ENCODE measurements at places on chromosomes 7 and 10.
A peak's percentile ranks its signal among the peaks of the same experiment; 100 is the strongest.

DNA sequence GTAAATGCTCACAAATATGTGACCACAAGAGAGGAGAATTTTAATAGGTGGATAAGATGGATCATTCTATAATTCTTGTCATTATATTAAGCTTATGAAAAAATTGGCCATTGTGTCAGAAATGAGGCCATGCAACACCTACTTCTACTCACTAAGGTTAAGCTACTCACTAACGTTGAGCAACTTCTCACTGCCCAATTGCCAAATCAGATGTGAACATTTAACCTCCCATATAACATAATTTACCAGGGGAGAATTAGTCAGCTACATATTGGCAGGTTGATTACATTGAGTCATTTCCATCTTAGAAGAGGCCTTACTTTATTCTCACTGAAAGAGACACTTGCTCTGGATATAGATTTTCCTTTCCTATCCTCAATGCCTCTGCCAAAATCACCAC is 211.2 kb upstream of the DGKB start:
- DNase-seq = peak; percentile 62

DNA sequence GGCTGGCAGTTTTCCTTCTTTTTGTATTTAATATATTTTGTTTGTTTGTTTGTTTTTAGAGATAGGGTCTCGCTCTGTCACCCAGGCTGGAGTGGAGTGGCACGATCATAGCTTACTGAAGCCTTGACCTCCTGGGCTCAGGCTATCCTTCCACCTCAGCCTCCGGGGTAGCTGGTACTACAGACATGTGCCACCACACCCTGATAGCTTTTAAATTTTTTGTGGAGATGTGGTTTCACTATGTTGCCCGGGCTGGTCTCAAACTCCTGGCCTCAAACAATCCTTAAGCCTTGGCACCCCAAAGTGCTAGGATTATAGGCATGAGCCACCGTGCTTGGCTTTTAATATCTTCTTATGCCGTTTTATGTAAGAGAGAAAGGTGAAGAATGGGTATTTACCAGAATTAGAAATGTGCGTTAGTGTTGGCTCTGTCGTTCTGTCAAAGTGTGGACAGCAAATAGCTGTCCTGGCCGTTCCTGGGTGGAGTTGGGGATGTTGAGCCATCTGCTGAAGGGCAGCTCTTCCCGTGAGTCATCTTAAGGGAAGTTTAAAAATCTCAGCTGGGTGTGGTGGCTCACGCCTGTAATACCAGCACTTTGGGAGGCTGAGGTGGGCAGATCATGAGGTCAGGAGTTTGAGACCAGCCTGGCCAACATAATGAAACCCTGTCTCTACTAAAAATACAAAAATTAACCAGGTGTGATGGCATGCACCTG is 14.8 kb downstream of the OGDH start:
- DNase-seq = peak; percentile 72

- DNase-seq = no peak
These were observed 106.4 kb upstream of the DNAJB12 start for GRCh38 chr10:72461085-72461484.

GRCh38 chr7:32102432-32102873 is 32.2 kb upstream of the PDE1C start:
- no peak for DNase-seq

DNA sequence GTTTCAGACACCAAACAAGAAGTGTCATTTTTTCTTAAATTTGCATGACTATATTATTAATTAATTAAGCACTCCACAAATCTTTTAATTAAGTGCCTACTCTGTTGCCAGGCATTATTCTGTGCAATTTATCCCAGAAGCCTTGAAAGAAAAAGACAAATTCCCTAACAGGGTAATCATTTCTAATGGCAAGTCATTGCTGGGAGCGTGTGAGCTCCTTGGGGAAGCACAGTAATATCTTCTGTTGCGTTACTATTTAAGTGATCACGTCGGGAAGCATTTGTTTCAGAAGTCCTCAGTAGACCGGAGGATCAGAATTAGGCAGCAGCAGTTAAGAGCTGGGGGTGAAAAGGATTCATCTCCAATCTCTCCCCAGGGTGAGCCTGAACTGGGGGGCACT is 276.8 kb upstream of the RNF32 start:
- DNase-seq = no peak

- peak; percentile 9 for DNase-seq
These were observed 480.9 kb downstream of the ETV1 start for GRCh38 chr7:13508586-13508985.

GRCh38 chr10:13597909-13598308 is 11.1 kb downstream of the PRPF18 start:
- DNase-seq = no peak

- DNase-seq = no peak
These were observed 146.0 kb downstream of the VTI1A start for GRCh38 chr10:112593023-112593422.

DNA sequence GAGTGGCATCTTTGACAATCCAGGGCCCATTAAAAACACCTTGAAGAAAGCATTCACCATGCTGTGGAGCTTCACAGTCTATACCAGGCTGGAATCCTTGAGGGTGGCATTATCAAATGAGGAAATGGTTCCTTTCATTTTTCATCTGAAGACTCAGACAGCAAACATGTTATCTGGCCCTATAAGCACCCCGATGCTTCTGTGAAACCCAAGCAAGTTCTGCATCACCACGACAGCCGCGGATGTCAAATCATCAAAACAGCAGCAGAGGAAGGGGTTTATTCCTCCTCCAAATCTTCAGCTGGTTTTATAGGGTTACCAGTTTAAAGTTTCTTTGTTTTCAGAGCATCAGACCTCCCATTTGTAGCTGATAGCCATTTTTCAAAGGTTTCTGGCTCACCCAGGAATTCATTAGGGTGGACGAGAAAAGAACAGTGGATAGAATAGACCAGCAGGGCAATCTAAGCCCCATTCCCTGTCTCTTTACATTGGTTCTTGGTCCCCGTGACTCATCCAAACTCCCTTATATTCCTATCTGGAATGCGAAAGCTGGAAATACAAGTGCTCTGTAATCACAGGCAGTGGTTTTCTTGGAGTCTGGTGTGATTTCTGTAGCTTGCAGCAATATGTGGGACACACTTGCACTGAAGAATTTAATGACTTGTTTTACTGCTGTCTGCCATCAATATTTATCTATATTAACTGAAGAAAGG is 217.9 kb downstream of the SKAP2 start:
- DNase-seq = no peak

- DNase-seq = peak; percentile 2
These were observed 735.6 kb downstream of the XPNPEP1 start for GRCh38 chr10:109187677-109188076.

GRCh38 chr10:63744060-63744941 is 223.1 kb downstream of the REEP3 start:
- peak; percentile 90 for DNase-seq

- peak; percentile 87 for DNase-seq
These were observed 32.0 kb downstream of the SND1 start for GRCh38 chr7:127683776-127684681.

DNA sequence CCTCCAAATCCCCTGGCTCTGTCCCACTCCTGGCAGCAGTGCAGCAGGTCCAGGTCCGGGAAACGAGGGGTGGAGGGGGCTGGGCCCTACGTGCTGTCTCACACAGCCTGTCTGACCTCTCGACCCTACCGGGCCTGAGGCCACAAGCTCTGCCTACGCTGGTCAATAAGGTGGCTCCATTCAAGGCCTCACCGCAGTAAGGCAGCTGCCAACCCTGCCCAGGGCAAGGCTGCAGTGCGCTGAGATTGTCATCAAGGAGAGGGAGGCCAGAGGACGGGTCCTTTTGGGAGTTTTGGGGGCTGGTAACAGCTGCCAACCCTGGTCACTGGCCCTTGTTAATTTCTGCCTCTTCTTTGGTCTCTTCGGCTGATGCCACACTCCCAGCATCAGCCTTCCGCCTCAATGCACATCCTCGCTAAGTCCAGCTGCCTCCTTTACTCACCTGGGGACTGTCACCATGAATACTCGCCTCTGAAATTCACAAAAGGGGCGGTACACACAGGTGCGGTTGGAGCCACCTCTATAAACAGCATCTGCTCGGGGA is 3.5 kb downstream of the EPO start:
- DNase-seq = no peak

- peak; percentile 34 for DNase-seq
These were observed 489.6 kb downstream of the TNS3 start for GRCh38 chr7:47092336-47092735.

DNA sequence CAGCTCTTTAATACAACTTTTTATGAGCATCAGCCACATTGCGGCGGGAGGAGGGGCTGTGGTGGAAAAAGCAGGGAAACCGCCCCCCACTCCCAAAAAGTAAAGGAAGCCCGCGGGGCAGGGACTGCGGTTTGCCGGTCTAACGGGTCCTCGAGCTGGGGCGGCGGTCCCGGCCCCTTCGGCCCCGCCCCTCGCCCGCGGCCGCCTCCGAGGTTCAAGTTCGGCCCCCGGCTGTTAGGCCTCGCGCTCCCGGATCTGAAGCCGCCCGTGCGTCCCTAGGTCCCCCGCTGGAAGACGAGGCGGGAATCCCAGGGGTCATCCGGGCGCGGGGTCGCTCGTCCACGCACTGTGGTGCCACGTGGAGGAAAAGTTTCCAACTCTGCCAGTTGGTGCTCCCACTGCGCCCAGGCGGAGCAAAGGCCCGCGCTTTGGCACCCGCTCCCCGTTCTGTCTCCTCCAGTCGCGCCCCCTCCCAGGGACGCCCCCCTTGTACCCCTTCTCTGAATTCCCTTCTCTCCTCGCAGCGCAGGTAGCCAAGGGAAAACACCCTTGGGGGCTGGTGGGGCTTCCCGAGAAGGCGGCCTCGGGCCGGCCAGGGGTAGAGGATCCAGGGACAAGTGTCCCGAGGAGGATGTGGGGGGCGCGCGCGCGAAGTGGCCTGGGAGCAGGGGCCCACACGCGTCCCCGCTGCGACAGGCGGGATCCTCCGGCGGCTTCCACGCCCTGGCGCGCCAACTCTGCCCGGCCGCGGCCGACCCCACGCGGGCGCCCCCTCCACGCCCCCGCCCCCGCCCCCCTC is 798 bp upstream of the AUTS2 start:
- no peak for DNase-seq

- DNase-seq = no peak
These were observed 9.8 kb upstream of the STEAP4 start for GRCh38 chr7:88316456-88316855.

GRCh38 chr10:22230158-22230833 is 12.5 kb upstream of the EBLN1 start:
- DNase-seq = peak; percentile 70

DNA sequence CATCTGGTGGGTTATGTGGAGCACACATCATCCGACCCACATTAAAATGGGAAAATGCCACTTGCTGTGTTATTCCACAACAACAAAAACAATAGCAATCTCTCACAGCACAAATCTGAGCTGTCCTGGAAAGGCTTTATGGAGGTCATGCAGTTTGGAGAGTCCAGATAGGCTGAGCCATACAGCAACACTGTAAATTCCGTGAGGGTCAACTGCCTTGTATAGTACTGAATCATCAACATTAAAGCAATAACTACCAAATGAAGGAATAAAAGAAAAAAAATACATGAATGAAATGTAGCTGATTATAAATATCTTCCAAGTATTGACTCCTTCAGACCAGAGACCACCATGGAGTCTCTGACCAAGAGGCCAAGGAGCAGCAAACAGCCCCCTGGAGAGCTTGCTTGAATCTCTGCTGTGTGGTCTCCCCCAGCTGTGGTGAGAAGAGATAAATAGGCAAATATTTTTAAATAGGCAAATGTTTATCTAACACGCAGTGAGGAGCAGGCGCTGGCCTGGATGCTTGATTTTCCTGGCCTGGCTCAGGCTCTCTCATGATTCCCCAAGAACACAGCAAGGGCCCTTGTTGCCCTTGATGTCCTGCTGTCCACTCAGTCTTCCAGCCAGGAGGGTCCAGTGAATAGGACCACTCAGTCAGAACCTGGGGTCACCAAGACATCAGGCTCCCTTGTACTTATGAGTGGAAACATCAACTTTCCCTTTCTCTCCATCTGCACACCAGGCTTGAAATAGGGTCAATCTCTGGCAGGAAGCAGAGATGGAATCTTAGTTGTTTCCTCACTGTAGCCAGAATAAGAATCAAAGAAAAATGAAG is 1021.3 kb downstream of the XPNPEP1 start:
- DNase-seq = no peak

GRCh38 chr7:23002698-23003097 is 11.2 kb downstream of the HYCC1 start:
- no peak for DNase-seq

GRCh38 chr10:36671607-36672006 is 453.8 kb upstream of the ANKRD30A start:
- peak; percentile 18 for DNase-seq

- DNase-seq = no peak
These were observed 627.0 kb upstream of the CNTNAP2 start for GRCh38 chr7:145489609-145490008.
